ENCODE measurements at places on chromosomes 3 and 15.

DNA sequence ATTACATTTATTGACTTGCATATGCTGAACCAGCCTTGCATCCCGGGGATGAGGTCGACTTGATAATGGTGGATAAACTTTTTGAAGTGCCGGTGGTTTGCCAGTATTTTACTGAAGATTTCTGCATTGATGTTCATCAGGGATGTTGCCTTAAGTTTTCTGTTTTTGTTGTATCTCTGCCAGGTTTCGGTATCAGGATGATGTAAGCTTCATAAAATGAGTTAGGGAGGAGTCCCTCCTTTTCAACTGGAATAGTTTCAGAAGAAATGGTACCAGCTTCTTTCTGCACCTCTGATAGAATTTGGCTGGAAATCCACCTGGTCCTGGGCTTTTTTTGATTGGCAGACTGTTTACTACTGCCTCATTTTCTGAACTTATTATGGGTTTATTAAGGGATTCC lies 250.8 kb downstream of the TBC1D5 start:
- no peak for ATAC-seq

- ATAC-seq = peak; percentile 3
These were observed 44.0 kb downstream of the RHCG start for GRCh38 chr15:89452330-89452836.

- ATAC-seq = no peak
These were observed 31.8 kb downstream of the SLC7A14 start for GRCh38 chr3:170553788-170554757.

DNA sequence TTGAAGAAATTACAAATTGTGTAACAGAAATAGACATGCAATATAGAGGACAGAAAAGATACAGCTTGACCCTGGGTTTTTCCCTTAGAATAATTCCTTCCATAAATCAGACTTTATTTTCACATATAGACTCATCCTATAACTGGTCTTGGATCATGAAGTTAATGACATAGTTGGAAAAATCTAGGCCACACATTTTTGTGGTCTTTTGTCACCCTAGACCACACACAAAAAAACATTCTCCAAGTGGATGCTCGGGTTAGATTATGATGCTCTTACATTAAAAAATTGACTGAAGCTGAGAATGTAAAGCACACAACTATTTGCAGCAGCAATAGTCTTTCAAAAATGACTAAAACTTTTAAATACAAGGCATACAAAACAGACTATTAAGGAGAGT lies 7.5 kb upstream of the PLA2G4D start:
- no peak for ATAC-seq

- no peak for ATAC-seq
These were observed 16.2 kb upstream of the GRM7 start for GRCh38 chr3:6844723-6845122.

DNA sequence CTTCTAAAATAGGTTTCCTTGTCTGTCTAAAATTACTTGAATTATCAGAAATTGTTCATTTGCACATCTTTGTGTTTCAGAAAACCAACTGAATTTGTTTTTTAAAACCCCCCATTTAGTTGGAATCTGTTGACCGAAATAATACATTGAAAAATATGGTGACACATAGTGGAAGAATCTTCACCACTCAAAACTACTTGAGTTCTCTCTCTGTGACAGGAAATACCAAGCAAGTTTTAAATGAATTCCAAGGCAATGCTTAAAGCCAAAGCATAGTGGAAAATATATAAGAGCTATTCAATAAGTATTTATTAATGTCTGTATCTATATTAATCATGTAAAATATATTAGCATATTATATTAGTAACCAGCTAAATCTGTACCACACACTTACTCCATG lies 224.9 kb upstream of the COL8A1 start:
- no peak for ATAC-seq

- ATAC-seq = no peak
These were observed 2.6 kb downstream of the MEX3B start for GRCh38 chr15:82043130-82043673.

- ATAC-seq = no peak
These were observed 736 bp downstream of the IREB2 start for GRCh38 chr15:78438619-78439285.
